NCI-H1436 (cell line): ENCODE measurements at places on chromosomes 16 and 17.
A peak's percentile ranks its signal among the peaks of the same experiment; 100 is the strongest.

GRCh38 chr17:45357364-45357997, 40.7 kb upstream of the MAP3K14 start:
- DNase-seq, result no peak

- DNase-seq, result no peak
Observed at GRCh38 chr16:4832698-4833343, 14.3 kb downstream of the GLYR1 start.

GRCh38 chr16:50910736-50911100, 168.8 kb downstream of the CYLD start:
- no peak for DNase-seq

DNA sequence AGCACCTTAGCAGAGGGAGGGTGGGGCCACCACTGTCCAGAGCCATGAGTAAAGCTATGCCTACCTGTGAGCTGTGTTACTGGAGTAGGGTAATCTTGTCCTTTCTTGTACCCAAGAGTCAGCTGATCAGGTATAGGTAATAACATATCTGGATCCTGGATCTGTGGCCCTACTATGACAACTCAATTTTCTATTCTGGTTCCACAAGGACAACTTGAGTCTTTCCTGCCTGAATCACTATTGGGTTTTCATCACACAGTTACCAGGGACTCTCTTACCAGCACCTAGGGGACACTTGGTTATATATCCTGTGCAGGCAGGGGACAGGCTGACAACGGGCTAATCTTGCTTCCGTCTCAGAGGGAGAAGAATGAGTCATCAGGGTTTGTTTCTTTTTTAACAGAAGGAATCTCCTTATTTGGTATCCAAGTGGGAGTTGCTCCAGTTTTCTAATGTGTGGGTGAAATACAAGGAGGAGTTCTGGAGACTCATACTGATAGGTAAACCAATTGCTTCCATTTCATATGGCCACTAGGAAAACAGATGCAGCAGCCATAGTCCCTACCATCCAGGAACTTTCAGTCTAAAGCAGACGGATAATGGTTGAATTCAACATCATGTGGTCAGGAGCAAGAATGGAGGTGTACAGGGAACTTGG, 6.8 kb downstream of the ZNF267 start:
- no peak for DNase-seq

GRCh38 chr17:41973408-41973811, 6.8 kb downstream of the CNP start:
- no peak for DNase-seq

DNA sequence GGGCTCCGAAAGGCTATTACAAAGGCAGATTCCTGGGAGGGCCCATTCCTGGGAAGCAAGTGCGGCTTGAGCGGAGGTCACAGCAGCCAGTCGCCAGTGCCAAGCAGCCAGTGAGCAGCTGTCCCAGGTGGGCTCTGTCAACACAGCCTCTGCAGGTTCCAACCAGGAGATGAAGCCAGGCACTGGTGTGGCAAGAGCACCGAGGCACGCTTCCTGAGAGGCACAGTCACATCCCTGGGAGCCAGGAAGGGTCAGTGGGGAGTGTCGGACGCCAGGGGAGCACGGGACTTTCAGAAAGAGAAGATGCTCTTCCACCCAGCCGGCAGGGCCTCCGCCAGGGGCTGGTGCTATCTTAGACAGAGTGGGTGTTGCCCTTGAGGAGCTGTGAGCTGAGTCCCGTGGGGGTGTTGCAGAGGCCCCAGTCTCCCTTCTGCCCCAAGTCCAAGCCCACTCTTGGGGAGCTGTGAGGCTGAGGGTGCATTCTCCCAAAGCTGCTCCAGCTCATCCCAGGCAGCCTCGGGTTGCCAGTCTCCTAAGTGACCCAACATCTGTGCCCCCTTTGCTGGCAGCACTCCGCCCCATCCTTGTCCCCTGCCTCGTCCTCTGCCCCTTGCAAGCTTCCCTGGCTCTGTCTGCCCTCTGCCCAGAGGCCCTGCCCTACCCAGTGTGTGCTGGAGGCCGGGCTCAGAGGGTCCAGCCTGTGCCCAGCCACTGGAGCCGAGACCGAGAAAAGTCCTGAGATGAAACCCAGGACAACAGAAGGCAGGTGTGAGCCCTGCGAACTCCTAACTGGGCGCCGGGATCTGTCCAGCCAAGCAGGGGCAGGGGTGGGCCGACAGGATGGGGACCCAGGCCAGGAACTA, 6.6 kb downstream of the UBALD1 start:
- DNase-seq, result no peak

GRCh38 chr17:9905902-9906301, 831 bp upstream of the RCVRN start:
- no peak for DNase-seq

DNA sequence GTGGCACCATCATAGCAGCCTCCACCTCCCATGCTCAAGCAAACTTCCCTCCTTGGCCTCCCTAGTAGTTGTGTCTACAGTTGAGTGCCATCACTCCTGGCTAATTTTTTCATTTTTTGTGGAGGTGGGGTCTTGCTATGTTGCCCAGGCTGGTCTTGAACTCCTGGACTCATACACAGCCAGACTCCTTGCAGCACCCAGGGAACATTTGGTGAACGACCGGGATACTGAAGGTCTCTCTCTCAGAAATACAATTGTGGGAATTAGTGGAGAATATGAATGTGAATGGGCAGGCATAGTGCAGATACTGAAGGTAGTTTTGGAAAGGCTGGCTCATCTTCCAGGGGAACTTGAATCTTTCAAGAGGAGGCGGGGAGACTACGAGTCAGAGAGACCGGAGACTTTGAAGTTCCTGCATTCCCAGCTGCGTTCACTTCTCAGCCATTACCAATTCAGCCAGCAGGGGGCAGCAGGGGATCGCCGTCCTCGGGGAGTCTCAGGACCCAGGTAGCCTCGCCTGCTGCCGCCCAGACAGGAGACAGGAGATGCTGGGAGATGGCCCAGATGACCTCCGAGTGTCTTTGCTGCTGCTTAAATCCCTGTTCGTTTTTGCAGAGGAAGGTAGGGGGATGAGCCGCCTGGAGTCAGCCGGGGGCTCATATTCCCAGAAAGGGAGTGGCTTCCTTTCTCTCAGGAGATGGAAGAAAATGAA, 68.6 kb downstream of the HAPSTR1 start:
- DNase-seq, result peak; percentile 26

DNA sequence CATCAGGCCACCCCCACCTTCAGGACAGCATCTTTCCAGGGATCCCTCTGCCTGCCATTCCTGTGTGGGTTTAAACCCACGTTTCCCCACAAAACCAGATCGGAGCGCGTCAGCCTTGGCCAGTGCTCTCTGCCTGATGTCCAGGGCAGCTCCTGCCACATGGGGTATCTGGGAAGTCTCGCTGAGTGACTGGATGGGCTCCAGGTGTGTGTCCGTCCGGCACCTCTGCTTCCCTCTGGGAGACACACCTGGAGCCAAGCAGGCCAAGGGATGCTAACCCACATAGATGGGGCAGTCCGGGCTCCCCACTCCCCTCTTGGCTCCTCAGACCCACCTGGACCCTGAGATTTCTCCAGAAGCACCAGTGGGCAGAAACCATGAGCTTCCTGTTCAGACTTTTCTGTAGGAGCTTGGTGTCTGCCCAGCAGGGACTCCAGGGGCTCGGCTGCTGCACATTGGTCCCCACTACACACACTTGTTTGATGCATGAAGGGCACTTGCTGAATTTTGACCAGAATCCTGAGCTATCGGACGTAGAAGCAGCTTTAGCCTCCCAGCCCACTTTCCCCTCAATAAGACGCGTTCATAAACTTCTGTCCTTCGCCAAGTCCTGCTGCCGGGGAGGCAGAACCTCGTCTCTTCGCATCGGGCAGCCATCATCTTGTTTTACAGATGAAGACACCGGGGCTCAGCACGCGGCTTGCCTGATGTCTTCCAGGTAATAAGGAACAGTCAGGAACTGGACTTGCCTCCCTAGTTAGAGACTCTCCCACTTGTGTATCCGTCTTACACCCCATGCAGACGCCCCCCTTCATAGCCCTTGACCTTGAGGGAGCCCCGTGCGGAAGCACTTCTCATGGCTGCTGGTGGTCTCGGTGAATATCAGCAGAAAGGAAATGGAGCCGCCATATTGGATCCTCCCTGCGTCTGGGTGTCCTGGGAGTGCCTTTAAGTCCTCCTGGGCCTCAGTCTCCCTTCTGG, 91.6 kb upstream of the ZNF469 start:
- no peak for DNase-seq

GRCh38 chr17:74429604-74430384, 2.1 kb upstream of the GPRC5C start:
- no peak for DNase-seq

DNA sequence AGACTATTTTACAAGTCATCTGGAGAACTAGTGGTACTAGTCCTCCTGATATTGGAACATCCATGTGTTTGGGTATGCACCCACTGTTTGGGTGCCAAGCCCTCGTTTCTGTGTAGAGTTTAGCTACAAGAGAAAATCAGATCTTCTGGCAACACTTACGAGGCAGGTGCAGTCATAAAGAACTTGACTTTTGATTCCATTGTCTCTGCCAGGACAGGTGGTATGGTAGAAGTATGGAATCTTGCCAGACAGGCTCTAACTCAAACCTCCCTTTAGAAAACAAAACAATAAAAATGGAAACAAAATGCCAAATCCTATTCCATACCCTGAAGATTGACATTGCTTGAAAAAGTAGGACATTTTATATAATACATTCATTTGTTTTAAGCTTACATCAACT, 16.0 kb downstream of the RNF43 start:
- no peak for DNase-seq

GRCh38 chr16:89120921-89121351, 27.3 kb downstream of the ACSF3 start:
- no peak for DNase-seq

- DNase-seq, result no peak
Observed at GRCh38 chr16:16102738-16103137, 120.6 kb downstream of the ABCC6 start.

DNA sequence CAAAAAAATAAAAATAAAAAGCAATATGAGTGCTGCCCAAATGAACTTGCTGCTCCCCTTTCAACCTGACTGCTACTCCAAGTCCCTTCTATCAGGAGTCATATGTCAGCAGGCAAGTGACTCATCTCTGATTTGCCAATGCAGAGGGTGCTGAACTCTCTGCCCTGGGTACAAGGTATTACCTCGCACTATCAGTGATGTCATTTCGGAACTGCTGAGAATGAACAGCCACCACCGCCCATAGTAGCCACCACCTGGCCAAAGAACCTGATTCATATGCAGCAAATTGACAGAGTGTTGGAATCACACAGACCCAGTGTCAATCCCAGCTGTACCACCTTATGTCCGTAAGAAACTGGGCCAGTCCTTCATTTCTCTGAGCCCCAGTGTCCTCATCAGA, 31.2 kb downstream of the LYRM9 start:
- DNase-seq, result no peak

DNA sequence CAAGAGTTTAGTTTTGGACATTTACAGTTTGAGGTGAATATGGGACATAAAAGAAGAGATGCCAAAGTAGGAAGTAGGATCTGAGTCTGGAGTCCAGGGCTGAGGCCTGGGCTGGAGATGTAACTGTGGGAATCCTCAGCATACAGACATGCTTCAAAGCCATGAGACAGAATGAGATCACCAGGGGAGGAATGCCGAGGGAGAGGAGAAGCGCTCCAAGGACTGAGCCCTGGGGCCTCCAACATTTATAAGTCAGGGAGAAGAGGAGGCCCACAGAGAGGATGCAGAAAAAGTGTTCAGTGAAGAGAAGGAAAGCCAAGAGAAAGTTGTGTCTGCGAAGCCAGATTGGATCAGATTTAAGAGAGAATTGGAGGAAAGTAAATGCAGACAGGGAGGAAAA, 277.5 kb upstream of the MYOCD start:
- no peak for DNase-seq

DNA sequence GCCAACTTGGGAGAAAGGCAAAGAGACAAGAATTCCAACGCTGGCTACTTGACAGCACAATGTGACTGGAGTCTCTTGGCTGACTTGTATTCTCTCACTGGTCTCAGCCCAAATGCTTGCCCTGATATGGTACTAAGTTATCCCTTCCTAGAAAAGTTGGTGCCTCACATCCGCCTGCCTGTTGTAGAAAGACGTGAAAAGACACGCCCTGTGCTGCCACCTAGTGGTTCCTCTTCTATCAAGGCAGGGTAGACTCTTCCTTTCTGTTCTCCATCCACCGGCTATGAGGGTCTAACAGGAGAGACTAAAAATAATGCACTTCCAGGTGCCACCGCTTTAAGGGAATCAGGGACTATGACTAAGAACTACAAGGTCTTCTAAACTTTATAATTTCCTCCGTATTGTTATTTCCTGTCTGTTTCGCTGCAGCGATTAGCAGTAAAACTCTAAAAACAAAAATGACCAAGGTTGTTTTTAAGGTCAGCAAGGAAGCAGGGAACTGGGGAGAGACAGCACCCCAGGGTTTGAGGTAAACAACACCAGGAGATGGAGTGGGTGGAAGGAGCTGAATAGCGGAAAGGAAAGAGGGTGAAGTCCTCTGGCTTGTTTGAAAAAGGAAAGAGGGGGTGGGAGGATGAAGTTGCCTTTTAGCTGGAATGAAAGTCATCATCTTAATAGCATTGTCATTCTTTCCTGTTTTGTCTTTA, 109.5 kb downstream of the YPEL2 start:
- DNase-seq, result peak; percentile 92

GRCh38 chr16:371515-372301, 1.4 kb upstream of the MRPL28 start:
- no peak for DNase-seq

GRCh38 chr16:50635505-50636392, 45.4 kb downstream of the SNX20 start:
- no peak for DNase-seq

DNA sequence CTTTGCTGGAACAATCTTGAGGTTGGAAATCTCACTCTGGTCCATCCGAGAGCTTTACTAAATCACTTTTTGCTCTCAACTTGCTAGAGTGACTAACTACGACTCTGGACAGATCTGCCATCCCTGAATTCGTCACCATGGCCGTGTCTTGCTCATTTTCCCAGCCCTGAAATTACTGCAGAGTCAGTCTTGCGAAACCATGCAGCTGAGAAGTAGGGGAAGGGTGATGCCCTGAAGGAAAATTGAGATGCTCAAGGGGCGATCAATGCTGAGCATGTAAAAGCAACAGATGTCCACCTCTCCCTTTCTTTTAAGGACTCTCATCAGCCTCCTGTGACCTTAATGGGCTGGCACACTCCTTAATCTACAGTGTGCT, 18.8 kb downstream of the PCTP start:
- no peak for DNase-seq

- DNase-seq, result no peak
Observed at GRCh38 chr16:77721752-77722308, 484 bp upstream of the NUDT7 start.
